Stomach (tissue), 19 donors: ENCODE measurements at places on chromosomes 11 and 22. TPM values are rescaled to one million over a fixed set of nuclear protein-coding genes. Genes with fewer than 3 reads are reported as not detected.

GRCh38 chr11:77446911-77447629 is 26.8 kb downstream of the PAK1 start:
- DNase-seq, result no peak

DNA sequence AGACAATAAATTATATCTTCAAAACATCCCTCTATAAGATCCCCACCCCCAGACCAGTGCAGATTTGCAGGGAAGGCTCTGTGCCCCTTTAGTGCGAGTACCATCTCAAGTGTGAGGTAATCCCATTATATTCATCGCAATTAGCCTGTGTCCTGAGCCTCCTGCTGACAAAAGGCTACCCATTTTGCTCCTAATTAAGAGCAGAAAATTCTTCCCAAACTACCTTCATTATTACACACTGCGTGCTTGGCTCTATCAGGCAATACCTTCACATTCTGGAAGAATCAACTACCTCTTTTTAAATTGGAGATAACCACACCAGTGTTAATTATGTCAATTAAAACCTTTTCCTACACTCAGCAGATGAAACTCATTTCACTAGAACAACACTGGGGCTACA is 1133.4 kb upstream of the CCDC90B start:
- no peak for DNase-seq

- DNase-seq, result no peak
Observed at GRCh38 chr22:50524676-50525103, 708 bp downstream of the SCO2 start.

Gene SLC17A6
- not detected for total RNA-seq

GRCh38 chr11:43866520-43866919 is 14.1 kb upstream of the ALKBH3 start:
- no peak for DNase-seq

DNA sequence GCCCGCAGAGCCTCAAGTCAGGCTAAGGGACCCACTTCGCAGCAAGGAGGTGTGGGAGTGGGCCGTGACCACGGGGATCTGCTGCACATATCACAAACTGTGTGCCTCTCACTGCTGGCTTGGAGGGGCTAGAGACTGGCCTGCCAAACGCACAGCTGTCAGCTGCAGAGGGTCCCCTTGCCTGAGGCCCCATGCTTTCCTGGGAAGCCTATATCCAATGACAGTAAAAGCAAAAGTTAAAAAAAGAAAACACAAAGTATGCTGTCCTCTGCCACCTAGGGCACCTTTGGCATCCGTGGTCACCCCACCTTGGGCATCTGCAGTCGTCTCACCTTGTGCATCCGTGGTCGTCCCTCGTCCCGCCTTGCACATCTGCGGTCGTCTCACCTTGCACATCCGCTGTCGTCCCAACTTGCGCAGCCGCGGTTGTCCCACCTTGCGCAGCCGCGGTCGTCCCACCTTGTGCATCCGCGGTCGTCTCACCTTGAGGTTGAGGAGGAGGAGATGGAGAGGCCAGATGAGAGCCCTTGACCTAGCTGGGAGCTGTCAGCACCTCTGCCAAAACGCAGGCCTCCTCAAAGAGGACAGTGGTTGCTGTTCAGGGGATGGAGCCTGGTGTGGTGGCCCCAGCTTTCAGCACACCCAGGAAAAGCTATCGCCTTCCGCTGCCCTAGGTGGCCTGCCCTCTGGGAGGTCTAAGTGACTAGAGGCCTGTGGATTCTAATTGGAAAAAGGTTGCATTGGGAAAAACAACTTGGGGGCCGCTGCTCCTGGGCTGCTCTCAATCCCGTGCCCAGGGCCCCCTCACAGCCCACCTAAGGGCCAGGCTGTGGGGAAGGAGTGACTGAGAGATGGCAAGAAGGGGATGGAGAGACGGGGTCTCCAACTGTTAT is 90.5 kb downstream of the MYEOV start:
- DNase-seq, result peak; percentile 23

DNA sequence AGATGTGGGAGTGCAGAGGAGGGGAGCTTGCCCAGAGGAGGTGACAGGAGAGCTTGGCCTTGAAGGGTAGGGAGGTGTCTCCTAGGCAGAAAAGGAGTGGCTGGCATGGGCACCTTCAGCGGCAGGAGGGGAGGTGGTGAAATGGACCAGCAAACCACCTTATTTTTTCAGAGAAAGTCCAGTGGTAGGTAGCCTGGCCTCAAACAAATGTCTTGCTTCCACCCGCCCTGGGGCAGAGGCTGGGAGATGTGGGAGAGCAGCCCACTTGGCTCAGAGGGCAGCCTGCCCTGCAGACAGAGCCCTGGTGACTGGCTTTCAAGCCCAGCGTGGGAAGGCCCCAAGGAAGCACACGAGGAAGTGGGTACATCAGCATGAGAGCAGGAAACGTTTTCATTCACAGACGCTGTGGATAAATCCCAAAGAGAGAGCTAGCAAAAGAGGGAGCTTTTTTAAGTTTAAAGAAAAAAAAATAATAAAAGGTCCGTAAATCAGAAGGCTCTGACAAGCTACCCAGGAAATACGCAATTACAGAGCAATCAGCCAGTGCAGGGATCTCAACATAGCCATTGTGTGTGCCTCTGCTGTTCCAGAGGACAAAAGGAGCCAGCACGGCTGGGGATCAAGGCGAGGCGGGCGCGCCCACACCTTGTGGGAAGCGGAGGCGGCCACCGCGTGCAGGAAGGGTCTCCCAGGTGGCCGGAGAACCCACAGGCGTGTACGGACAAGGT is 238.7 kb upstream of the PLET1 start:
- DNase-seq, result no peak

Gene OR4P4
- not detected for total RNA-seq

Gene FXYD2
- total RNA-seq, result not detected

DNA sequence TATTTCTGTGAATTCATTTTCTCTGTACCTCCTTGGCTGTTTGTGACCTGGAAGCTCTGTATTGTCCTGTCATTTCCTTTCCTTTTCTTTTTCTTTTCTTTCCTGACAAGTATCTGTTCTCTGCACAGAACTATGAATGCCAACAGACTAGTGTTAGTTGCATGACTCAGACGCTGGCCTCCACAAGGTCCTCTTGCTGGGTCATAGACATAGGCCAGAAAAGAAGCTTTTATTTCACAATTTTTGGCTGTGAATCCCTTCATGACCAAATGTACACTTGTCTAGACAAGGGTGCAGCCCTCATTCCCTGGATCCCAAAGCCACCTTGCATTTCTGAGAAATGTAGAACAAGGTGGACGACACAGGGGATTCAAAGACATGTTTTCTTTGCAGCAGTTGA is 104.1 kb upstream of the MTNR1B start:
- no peak for DNase-seq

- DNase-seq, result no peak
Observed at GRCh38 chr22:22158207-22158816, 86.3 kb upstream of the VPREB1 start.

Gene CRYBB3
- total RNA-seq, result not detected

- DNase-seq, result no peak
Observed at GRCh38 chr11:8796941-8797340, 114.0 kb upstream of the AKIP1 start.

Gene CBLIF
- 2.9 TPM for total RNA-seq

- no peak for DNase-seq
Observed at GRCh38 chr11:66414120-66414934, 6.5 kb upstream of the NPAS4 start.

Gene POU2F3
- total RNA-seq, result 1.3 TPM

DNA sequence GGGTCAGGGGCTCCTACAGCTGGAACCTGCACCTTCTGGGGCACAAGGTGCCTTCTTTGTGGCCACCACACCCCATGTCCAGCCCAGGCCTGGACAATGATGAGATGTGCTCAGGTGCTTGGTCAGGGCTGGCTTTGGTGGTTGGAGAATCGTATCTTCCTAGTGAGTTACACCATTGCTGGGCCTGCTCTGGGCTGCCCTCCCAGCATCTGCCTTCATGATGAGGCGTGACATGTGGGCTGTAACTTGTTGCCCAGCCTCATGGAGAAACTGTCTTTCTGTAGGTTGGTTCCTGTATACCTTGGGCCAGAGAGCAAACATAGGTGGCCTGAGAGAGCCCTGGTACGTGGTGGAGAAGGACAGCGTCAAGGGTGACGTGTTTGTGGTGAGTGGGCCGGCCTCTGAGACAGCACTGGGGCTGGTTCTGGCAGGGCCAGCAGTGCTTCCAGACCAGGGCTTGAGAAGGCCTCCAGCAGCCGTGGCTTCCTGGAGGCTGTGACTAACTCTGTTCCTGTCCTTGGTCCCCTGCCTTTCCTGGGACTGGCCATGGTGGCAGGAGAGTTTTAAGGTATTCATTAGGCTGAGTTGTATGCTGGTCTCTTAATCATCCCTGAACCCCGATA is 18.1 kb downstream of the TRMU start:
- DNase-seq, result no peak

- no peak for DNase-seq
Observed at GRCh38 chr11:27239305-27239942, 123.6 kb downstream of the CCDC34 start.

Gene SCGB2A2
- total RNA-seq, result not detected

GRCh38 chr11:69395287-69395686 is 86.2 kb upstream of the LINC01488 start:
- DNase-seq, result no peak

DNA sequence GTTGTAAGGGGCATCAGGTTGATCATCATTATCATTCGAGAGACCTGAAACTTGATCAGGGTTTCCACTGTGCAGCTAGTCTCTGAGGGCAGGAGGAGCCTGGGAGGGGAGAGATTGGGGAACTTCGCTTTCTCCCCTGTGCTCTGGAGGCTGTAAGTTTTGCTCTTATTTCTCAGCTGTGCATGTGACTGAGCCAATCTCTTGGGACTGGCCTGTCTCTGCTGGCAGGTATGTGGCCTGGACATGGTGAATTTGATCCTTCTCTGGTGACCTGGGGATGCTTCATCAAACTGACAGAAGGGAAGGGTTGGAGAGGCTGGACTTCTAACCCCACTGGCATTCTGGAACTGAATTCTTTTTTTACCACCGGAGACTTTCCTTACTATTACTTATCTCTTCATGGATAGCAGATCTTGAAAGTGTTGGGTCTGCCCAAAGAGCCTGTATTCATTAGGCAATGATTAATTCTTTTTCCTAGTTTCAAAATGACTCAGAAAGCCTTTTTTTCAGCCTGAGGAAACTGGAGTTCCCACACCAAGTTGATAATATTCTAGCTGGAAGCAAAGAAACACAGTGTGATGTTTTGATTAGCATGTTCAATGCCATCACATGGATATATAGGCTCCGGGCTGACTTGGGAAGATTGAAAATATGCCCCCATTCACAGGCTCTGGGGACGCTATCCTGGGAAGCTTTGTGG is 36.5 kb downstream of the TSPAN18 start:
- DNase-seq, result no peak

Gene ATG2A
- total RNA-seq, result 52.7 TPM

DNA sequence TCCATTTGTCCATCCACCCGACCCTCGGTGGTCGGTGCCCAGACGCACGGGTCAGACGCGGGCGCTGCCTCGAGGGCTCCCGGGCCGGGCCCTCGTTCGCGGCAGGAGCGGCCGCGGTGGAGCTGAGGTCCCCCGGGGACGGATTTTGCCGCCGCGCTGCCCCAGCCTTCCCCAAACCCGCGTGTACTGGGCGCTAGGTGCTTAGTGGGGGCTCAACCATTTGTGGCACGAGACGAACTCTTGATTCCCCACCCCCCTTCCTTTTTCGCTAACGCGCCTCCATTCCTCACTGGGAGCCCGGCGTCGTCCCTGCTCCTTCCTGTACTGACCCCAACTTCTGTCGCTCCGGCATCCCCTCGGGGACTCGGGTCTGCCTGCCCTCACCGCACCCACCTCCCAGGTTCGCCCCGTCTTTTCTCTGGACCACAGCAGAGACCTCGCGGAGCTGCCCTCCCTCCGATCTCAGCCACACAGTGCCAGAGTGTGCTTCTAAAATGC is 789 bp upstream of the CBX7 start:
- DNase-seq, result no peak

Gene PDXP
- total RNA-seq, result 2.9 TPM

DNA sequence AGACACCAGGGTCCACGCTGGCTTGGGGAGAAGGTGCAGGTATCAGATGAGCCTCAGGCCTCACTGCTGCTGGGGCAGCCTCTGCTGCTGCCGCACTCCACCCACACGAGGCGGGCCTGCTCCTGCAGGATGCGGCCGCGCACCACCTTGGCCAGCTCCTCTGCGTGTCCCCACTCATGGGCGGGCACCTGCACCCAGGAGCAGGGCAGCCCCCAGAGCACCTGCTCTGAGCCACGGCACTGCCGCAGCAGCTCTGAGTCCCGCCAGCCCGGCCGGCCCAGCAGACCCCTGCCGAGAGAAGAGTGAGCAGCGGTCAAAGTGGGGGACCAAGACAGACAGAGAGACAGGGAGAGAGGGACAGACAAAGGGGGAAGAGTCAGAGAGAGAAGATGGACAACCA is 4.9 kb upstream of the MFNG start:
- no peak for DNase-seq

Gene DTX4
- total RNA-seq, result 38.6 TPM
